ENCODE measurements at places on chromosomes 3 and 15.

GRCh38 chr3:136994772-136995516 lies 37.2 kb downstream of the IL20RB start:
- DNase-seq: peak; percentile 65

DNA sequence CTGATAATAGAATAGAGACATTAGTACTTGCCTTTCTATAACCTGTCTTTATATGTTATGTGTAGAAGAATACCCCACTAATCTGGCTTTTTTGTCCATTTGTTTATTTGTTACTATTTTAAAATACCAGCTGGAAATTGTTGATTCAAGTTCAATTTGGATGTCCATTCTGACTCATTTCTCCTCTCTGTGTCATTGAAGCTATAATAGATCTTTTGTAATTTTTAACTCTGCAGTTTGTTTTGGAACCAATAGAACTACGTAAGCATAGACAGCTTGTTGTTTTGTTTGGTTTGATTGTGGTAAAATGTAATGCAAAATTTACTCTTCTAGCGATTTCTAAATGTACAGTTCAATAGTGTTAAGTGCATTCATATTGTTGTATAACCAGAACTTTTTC lies 390.4 kb downstream of the ZIC1 start:
- no peak for DNase-seq

GRCh38 chr15:82832601-82833361 lies 23.4 kb downstream of the WHAMM start:
- no peak for DNase-seq

DNA sequence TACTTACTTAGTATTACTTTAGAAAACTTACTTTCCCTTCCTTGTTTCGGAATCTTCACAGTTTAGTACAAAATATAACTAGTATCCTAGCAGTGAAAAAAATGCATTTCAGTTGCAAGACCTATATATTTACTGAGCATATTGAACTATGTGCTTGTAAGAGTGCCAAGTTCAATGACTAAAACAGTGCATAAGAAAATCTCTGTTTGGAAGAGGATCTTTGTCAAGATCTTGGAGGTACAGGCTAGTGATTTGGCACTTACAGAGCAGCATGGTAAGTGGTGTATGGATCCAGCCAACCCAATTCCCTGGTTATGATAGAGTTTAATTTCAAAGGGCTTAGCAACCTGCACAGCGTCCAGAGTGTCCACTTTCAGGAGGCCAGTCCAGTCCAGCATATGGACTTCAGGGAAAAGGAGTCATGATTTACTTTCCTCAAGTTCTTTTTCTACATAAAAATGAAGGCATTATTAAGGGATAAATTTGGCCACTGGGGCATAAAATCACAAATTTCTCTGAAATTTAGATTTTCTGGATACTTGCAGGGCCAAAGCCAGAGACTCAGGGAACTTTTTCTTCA lies 625.8 kb upstream of the BCHE start:
- DNase-seq: no peak

DNA sequence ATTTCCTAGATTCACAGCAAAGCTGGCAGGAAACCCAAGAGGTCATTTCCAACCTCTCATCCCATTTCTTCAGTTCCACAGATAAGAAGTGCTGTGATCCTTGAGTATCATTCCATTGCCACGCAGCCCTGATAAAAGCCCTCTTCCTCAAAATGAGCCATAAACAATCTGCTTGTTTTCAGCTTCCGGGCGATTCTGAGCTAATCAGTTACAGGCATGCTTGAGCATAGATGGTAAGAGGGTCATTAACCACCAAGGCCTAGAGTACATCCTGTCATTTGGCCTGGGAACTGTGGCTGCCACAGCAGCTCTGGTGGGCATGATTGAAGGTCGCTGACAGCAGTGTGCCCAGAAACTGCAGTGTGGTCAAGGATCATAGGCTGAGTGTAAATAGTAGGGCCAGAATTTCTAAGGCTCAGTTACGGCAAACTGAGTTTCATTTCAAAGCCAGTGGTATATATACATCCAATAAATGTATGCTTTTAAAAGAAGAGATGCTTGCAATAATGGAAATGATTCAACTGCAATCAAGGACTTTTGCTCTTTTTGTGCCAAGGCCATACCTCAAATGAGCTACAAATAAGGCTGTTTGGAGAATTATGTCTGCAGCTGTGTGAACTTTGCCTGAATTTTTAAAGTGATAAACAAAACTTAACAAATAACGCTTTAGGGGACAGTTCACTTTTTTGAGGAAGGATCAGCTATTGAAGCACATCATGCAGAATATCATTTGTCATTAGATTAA lies 47.3 kb downstream of the P3H2 start:
- no peak for DNase-seq

- DNase-seq: peak; percentile 45
Observed at GRCh38 chr3:85567071-85567676, 608.4 kb downstream of the CADM2 start.

GRCh38 chr3:10011631-10012030 lies 14.6 kb upstream of the FANCD2 start:
- no peak for DNase-seq

GRCh38 chr3:48232734-48233133 lies 8.2 kb upstream of the ZNF589 start:
- peak; percentile 79 for DNase-seq

GRCh38 chr3:71962561-71963240 lies 177.8 kb upstream of the PROK2 start:
- no peak for DNase-seq

GRCh38 chr15:49625460-49626036 lies 4.7 kb downstream of the DTWD1 start:
- DNase-seq: no peak

GRCh38 chr3:130779486-130779885 lies 32.9 kb upstream of the PIK3R4 start:
- DNase-seq: no peak

- DNase-seq: no peak
Observed at GRCh38 chr15:84035399-84035766, 200.2 kb upstream of the GOLGA6L4 start.

DNA sequence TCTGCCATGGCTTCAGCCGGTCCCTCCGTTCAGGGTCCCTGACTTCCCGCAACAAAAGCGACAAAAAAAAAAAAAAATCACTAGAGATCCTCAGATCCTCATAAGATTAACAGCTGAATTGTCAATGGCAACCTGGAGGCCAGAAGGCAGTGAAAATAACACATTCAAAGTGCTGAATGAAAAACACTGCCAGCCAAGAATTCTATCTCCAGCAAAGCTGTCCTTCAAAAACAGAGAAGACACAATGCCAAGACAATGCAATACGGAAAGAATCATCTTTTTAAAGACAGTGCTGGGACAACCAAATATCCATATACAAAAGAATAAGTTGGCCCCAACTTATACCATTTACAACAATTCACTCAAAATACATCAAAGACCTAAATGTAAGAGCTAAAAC lies 21.6 kb downstream of the MTHFS start:
- no peak for DNase-seq

GRCh38 chr15:94360251-94360685 lies 128.9 kb downstream of the MCTP2 start:
- DNase-seq: no peak

DNA sequence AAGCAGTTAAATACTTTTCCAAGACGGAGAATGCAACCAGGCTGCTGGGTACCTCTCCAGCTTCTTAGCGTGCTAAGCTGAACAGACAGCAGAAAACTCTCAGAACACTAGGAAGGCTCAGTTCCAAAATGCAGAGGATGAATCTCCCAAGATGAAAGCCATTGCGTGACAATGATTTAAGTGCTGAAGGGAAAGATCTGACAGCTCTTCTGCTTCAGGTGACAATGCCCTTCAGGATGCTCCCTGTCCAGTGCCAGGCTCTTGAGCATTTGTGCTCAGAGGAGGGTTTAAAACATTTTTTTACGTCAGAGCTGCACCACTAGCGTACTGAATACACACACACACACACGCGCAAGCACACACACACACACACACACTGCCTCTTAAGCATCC lies 26.3 kb downstream of the ARHGEF3 start:
- DNase-seq: no peak

- DNase-seq: no peak
Observed at GRCh38 chr3:181025204-181025603, 35.7 kb upstream of the DNAJC19 start.

GRCh38 chr3:148763156-148763680 lies 64.4 kb upstream of the CPB1 start:
- no peak for DNase-seq

- DNase-seq: no peak
Observed at GRCh38 chr15:99982662-99983061, 249.4 kb upstream of the LYSMD4 start.

- DNase-seq: no peak
Observed at GRCh38 chr3:149772861-149773260, 19.5 kb downstream of the ANKUB1 start.

DNA sequence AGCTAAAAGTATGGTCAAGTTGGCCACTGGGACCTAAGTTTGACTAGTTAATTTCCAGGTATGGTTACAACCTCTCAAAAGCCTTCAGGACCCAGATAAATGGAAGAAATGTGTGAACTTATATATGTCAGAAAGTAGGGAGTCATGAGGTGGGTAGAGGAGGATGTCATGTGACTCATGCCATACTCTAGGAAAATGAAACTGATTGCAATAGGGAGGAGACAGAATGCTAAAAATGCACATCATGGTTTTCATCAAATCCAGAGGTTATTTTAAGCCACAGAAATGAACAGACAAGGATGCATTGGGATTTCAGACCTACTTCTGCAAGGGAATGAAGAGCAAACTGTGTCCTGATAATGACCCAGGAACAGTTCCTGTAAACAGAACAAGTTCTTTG lies 310.0 kb downstream of the EDEM1 start:
- no peak for DNase-seq

DNA sequence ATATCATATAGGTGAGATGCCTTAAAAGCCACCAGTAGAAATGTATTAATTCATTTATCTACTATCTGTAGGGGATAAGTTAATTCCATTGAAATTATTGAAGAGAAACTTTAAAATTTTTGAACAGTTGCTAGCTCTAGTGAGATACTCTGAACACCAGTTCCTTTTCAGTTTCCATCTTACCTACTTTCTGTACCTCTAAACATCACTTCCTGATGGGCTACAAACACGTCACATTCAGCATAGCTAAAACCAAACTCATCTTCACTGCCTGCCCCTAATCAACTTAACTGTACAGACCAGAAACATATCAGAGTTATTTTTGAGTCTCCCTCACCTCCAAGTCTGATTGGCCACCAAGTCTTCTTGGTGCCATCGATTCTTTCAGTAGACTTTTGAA lies 88.9 kb downstream of the FEZF2 start:
- no peak for DNase-seq

DNA sequence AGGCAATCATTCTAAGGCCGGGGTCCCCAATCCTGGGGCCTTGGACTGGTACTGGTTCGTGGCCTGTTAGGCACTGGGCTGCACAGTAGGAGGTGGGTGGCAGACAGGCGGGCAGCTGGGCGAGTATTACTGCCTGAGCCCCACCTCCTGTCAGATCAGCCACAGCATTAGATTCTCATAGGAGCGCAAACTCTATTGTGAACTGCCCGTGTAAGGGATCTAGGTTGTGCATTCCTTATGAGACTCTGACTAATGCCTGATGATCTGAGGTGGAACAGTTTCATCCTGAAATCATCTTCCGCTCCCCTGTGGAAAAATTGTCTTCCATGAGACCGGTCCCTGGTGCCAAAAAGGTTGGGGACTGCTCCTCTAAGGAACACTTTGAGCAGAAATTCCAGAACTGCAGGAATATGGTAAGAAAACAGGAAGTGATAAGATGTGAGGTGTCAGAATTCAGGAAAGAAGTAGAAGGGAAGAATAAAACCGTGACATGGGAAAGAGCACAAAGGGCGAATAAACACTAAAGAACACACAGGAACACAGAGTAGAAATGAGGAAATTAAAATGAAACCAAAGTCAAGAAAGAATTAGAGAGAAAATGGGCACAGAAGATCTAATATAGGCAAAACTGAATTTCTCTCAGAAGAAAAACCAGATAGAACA lies 57.6 kb downstream of the PDCD6IP start:
- DNase-seq: no peak

DNA sequence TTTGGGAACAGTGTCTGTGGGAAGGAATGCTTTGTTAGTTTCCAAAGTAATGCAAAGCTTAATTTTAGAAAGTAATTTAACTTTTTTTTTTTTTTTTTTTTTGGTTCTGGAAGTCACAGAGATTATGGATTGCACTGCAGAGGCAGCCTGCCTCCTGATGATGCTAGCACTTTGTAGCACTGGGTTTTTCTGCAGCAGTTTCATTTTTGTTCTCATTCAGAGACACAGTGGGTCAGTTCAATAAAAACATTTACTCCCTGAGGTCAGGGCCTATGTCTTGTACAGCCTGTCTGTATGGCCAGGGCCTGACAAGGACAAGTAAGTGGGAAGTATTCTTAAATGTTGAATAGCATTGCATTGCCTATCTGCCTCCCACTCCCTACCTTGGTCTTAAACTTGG lies 39.0 kb upstream of the NDUFB4 start:
- no peak for DNase-seq

GRCh38 chr3:31185062-31185357 lies 290.5 kb upstream of the GADL1 start:
- DNase-seq: no peak

DNA sequence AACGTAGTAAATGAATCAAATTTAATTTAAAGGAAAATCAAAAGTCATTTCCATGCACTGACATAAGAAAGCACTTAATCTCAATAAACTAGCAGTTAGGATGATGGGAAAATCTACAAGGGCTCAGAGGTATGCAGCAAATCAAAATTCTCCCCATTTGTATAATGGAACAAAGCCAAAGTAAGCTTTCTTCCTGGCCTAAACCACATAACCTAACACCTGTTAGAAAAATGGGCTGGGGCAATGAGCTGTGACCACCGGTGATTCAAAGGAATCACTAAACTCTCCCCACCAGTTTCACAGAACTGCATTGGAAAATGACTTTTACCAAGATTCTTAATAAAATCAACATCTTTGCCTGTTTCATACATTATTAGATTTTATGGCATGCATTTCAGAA lies 1024.3 kb downstream of the FHIT start:
- DNase-seq: peak; percentile 21

GRCh38 chr15:45544266-45545023 lies 21.9 kb upstream of the SLC30A4 start:
- DNase-seq: no peak

GRCh38 chr15:62059108-62059815 lies 985 bp downstream of the VPS13C start:
- no peak for DNase-seq

- DNase-seq: no peak
Observed at GRCh38 chr3:23869977-23870662, 46.7 kb downstream of the NKIRAS1 start.

- DNase-seq: peak; percentile 51
Observed at GRCh38 chr15:89358755-89359439, 24.3 kb upstream of the POLG start.

- no peak for DNase-seq
Observed at GRCh38 chr15:88992912-88993376, 79.8 kb upstream of the MFGE8 start.

DNA sequence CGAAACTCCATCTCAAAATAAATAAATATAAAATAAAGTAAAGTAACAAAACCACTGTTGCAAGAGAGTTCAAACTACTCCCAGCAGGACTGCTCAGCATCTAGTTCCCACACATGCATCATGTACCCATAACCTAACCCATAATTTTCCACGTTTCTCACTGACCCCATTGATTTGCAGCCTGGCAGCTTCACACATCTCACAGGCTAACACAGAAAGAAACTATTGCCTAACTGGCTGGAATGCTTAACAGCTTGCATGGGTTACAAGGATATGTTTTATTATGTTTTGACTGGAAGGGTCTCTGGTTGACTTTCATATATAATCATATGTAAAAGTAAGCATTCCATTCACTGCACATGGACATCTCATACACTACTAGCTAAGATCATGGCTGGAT lies 55.6 kb upstream of the TBC1D23 start:
- no peak for DNase-seq

Data from NCI-H2029 (cell line).